ENCODE measurements at places on chromosomes 6 and 20. TPM values are rescaled to one million over a fixed set of nuclear protein-coding genes. Genes with fewer than 3 reads are reported as not detected.

The CCM2L gene
- 2.3 TPM for total RNA-seq

- no peak for DNase-seq
Observed at GRCh38 chr20:52565614-52566013, 374.0 kb upstream of the ZFP64 start.

DNA sequence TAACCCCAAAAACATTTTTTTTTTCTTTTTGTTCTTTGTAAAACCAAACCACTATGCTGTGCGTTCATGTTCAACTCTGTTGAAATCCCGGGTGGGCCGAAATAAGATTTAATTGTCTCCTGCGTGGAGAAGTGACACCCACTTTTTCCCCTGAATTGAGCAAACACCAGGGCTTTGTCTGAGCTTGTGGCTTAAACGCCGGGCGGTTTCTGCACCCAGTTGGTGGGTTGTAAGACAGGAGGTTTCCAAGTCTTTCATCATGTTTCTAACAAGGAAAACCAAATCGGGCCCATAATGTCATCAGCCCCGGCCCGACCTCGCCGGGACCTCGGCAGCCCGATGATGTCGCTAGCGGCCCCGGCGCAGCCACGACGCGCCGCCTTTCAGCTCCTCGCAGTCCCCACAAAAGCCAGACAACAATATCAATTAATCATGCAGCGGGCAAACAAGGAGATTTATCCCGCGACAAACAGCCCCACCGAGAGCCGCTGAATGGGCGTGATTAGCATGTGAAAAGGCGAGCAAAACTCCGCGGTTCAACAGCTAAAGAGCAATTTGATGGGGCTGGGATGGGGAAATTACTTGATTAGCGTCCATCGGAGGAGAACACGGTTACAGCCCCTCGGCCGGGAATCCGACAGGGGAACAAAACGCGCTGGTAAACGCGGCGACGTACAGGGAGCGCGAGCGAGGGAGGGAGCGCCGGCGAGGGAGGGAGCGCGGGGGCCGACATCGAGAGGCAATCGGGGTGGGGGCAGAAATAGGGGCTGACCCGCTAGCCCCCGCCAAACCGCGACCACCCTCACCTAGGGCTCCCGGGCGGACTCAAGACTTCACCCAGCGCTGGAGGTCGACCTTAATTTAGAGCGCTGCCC lies 5.3 kb downstream of the LINC00237 start:
- DNase-seq = no peak

DNA sequence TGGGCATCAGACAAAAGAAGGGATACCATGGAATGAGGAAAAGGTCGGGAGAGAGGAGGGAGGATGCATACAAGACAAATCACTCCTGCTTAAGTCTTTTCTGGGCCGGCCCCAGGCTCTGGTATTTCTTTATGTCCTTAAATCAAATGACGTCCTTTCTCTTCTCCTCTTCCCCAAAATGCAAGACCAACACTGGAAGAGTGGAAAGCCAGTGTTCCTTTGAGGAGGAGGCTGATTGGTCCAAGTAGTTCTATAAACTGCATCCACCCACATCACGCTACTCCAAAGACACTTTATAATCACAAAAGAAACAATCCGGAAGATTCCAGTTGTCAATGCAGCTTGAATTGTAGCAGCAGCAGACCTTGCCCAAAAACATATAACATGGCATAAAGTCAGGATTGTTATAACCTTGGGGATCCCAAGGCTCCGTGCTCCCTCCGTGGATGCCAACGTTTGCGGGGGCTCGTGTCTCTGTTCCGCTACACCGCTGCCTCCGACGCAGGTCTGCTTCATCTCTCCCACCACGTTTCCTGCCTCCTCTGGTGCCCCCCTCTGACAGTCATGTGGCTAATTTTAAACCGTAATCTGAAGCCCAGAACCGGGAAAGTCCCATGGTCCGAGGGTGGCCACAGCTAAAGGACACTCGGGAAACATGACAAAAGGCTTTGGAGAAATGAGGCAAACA lies 47.1 kb downstream of the MCUR1 start:
- peak; percentile 89 for DNase-seq

DNA sequence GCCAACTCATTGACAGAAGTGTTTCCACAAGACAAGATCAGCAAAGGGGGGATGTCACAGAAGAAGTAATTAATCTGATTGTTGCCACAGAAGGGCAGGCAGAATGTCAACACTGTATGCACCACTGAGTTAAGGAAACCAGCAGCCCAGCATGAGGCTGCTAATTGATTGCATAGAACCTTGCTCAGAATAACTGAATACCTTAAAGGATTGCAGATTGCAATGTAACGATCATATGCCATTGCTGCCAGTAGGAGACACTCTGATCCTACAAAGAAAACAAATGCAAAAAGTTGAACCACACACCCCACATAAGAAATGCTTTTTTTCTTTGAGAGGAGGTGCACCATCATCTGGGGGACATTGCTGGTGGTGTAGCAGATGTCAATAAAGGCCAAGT lies 13.1 kb downstream of the OR5V1 start:
- no peak for DNase-seq

GRCh38 chr20:35541118-35541782 lies 628 bp upstream of the ERGIC3 start:
- DNase-seq = no peak

GRCh38 chr6:125816828-125817280 lies 26.1 kb downstream of the NCOA7 start:
- no peak for DNase-seq

GRCh38 chr6:124203101-124203811 lies 399.6 kb downstream of the NKAIN2 start:
- no peak for DNase-seq

All from sigmoid colon (tissue), 7 donors.